Fibroblast of skin of right biceps (primary cell): ENCODE measurements at places on chromosomes 4 and X.

- no peak for DNase-seq
Observed at GRCh38 chrX:48789366-48790220, 3.2 kb downstream of the GATA1 start.

DNA sequence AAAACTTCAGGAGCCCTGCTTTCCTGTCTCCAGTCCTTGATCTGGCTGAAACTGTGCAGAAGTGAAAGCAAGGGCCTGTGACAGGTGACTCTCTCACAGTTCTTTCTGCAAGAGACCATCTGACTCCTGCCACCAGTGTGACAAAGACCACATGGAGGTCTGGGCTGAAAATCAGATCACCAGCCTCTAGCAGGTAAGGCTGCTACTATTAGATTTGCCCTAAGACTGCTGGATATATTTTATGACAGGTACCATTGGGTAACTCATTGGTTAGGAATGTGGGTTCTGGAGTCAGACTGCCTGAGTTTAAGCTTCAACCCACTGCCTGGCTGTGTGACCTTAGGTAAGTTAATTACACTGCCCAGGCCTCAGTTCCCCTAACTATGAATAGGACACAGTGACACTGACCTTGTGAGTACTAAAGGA lies 163.3 kb upstream of the SLC7A11 start:
- no peak for DNase-seq

- DNase-seq = peak; percentile 57
Observed at GRCh38 chr4:15238720-15239119, 189.1 kb upstream of the C1QTNF7 start.

- no peak for DNase-seq
Observed at GRCh38 chrX:87728459-87728858, 210.9 kb downstream of the KLHL4 start.

DNA sequence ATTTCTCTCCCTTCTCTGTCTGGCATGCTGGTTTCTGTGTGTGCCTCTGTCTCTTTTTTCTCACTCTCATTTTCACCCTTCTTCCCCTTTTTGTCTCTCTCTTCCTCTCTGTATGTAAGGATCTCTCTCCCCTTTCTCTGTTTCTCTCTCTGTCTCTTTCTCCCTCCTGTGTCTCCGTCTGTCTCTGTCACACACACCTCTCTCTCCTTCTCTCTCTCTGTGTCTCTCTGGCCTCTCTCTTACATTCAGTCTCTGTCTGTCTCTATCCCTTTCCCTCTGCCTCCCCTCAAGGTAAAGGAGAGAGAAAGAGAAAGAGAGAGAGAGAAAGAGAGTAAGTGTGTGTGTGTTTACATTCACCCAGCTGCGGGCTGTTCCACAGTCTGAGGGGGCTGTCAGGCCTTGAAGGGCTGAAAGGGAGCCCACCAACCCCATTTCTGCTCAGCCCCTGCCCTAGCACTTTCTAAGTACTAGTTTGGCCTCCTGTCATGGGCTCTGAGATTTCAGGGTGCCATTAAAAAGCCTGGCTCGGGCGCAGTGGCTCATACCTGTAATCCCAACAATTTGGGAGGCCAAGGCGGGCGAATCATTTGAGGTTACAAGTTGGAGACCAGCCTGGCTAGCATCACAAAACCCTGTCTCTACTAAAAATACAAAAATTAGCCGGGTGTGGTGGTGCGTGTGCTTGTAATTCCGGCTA lies 9.6 kb upstream of the TSPYL2 start:
- no peak for DNase-seq

DNA sequence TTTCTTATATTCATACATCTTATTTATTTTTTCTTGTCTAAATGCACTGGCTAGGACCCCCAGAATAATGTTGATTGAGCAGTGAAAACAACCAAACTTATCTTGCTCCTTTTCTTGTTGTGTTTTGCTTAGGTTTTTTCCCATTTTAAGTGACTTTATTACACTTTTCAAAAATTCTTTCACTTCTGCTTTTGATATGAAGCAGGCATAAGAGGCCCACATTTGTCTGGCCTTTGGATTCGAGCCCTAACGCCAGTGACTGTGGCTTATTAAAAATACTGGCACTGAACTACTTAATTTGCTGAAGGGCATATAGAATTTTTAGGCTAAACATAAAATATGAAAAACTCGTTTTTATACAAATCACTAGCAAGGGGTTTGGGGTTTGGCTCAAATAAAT lies 197.0 kb downstream of the ASB9 start:
- DNase-seq = no peak
